Activated CD4-positive, alpha-beta memory T cell treated with anti-CD3 and anti-CD28 coated beads for 36 hours (primary cell): ENCODE measurements at places on chromosomes 5 and 9. TPM values are rescaled to one million over a fixed set of nuclear protein-coding genes. Genes with fewer than 3 reads are reported as not detected.

DNA sequence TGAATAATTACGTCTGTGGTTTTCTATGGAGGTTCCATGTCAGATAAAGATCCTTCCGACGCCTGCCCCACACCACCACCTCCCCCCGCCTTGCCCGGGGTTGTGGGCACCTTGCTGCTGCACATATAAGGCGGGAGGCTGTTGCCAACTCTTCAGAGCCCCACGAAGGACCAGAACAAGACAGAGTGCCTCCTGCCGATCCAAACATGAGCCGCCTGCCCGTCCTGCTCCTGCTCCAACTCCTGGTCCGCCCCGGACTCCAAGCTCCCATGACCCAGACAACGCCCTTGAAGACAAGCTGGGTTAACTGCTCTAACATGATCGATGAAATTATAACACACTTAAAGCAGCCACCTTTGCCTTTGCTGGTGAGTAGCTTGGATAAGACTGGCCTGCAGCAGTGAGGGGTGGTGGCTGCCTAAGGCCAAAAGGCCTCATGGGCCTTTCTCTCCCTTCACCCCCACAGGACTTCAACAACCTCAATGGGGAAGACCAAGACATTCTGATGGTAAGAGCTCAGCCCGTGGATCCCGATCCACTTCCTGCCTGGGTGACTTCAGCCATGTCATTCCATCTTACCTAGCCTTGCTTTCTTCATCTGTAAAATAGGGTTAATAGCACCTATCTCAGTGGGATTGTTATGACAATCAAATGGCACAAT lies at the start of gene IL3:
Gene IL3, plus strand, starts transcription at position 155 of the 661 bp plus-strand sequence. Its CDS starts 52 bp downstream, at position 207.
- peaks cover 51% of the 10 kb centered on the region for H3K4me1 ChIP-seq
- H3K27me3 ChIP-seq = no peaks in the 10 kb centered on the region
- H3K36me3 ChIP-seq = no peaks in the 10 kb centered on the region
- no peak for DNase-seq
- no peak within 1 kb of the TSS for H3K27ac ChIP-seq

- no peak overlapping the region for H3K27ac ChIP-seq
- H3K36me3 ChIP-seq = no peaks in the 10 kb centered on the region
- no peaks in the 10 kb centered on the region for H3K4me1 ChIP-seq
- no peak overlapping the region for H3K4me3 ChIP-seq
- peaks cover 16% of the 10 kb centered on the region for H3K27me3 ChIP-seq
- no peak for DNase-seq
These were observed 58.2 kb upstream of the RXRA start for GRCh38 chr9:134267881-134268724.

DNA sequence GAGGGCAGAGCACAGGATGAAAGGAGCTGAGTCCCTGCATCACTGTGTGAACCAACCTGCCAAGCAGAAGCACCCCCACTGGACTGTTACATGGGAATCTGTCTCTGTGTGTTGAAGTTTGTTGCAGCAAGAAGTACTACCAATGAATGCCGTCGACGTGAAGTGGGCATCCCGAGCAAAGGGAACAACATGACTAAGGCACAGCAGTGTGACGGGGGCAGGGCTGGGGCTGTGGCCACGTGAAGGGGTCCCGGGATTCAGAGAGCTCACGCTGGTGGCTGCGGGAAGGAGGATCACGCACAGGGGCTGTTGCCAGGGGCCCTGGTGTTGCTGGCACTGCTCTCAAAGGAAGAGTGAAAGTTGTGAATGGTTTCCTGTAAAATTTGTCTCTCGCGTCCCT lies 27.5 kb upstream of the GABBR2 start:
- no peak overlapping the region for H3K4me3 ChIP-seq
- no peak for DNase-seq
- H3K36me3 ChIP-seq = peaks cover 33% of the 10 kb centered on the region
- no peak overlapping the region for H3K27ac ChIP-seq

GRCh38 chr9:15831384-15831783 lies 278.5 kb downstream of the CCDC171 start:
- no peak overlapping the region for H3K4me3 ChIP-seq
- H3K36me3 ChIP-seq = no peaks in the 10 kb centered on the region
- no peak for DNase-seq
- no peak overlapping the region for H3K27ac ChIP-seq
- peaks cover 2% of the 10 kb centered on the region for H3K27me3 ChIP-seq

DNA sequence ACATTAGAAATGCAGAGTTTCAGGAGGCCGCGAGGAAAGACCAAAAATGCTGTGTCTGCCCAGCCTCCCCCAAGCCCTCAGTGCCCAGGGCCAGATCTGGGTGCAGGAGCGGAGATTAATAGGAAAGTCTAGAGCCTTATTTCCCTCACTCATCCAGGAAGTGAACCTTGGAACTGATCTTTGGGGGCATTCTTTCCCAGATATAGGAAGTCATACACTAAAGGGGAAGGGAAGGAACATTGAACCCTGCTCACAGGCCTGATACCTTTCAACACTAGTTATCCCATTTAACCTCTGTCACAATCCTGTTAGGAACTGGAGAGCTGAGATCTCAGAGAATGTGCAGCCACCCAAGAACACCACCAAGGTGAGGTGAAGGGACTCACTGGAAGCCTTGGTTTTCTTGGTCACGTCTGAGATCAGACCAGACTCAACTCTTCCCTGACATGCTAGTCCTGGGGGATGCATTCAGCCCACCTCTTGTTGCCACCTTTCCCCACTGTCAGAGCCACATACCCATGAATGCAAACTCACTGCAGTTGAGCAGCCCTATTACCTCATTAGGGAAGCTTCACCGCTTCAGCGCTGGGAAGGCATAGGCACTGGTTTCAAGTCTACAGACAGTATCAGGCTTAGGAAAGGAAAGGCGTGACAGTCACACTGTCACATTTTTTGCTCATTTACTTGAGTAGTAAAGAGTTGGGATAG lies 95.0 kb downstream of the KIAA1958 start:
- no peak for DNase-seq
- H3K27me3 ChIP-seq = no peaks in the 10 kb centered on the region
- no peaks in the 10 kb centered on the region for H3K36me3 ChIP-seq

GRCh38 chr5:66856041-66856805 lies 260.0 kb downstream of the MAST4 start:
- no peak overlapping the region for H3K27ac ChIP-seq

- no peak overlapping the region for H3K27ac ChIP-seq
- no peaks in the 10 kb centered on the region for H3K27me3 ChIP-seq
- no peaks in the 10 kb centered on the region for H3K4me1 ChIP-seq
These were observed 70.1 kb upstream of the MEF2C start for GRCh38 chr5:88952996-88953643.

GRCh38 chr5:33927685-33928084 lies 8.5 kb upstream of the RXFP3 start:
- no peaks in the 10 kb centered on the region for H3K36me3 ChIP-seq
- no peak overlapping the region for H3K27ac ChIP-seq
- no peak for DNase-seq
- no peaks in the 10 kb centered on the region for H3K4me1 ChIP-seq
- H3K27me3 ChIP-seq = peaks cover 10% of the 10 kb centered on the region

- H3K4me3 ChIP-seq = no peak overlapping the region
- no peak overlapping the region for H3K27ac ChIP-seq
- DNase-seq = no peak
- peaks cover 8% of the 10 kb centered on the region for H3K4me1 ChIP-seq
- no peaks in the 10 kb centered on the region for H3K27me3 ChIP-seq
- H3K36me3 ChIP-seq = peaks cover 52% of the 10 kb centered on the region
These were observed 61.2 kb downstream of the NUP214 start for GRCh38 chr9:131186622-131187021.

- no peak for DNase-seq
- H3K27me3 ChIP-seq = peaks cover 5% of the 10 kb centered on the region
- H3K27ac ChIP-seq = no peak overlapping the region
- no peaks in the 10 kb centered on the region for H3K4me1 ChIP-seq
- no peaks in the 10 kb centered on the region for H3K36me3 ChIP-seq
These were observed 428.8 kb downstream of the CHSY3 start for GRCh38 chr5:130333089-130333488.

DNA sequence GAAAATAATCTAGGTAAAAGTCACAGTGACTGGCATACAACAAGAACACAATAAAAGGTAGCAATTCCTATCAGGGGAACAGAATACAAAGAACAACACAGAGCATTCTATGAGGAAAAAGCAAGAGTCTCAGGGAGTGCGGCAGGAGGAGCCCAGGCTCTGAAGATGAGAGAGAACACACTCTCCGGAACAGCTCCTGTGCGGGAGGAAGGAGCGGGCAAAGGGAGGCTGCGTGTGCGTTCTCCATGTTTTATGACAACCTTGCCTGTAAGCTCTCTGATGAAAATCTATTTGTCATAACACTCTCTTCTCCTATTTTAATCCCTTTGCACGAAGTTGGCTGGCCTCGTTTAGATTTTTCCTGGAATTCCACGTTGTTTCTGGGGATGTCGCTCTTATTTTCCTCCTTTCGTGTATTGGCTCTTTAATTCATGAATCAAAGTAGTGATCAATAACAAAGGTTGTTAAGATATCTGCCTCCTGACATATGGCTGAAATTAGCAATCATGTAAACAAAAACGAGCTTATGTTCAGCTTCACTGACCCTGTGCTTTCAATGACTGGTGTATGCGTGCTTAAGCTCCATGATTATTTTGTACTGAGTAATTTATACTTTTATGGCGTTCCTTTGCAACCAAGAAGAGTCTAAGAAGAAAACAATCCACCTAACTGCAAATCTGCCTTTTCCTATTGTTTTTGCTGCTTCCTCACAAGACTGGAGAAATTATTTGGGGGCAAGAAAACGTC lies 109.5 kb downstream of the MYO10 start:
- H3K4me1 ChIP-seq = no peaks in the 10 kb centered on the region
- H3K27me3 ChIP-seq = peaks cover 5% of the 10 kb centered on the region
- DNase-seq = no peak
- H3K36me3 ChIP-seq = no peaks in the 10 kb centered on the region
- H3K27ac ChIP-seq = no peak overlapping the region
- no peak overlapping the region for H3K4me3 ChIP-seq

- H3K27me3 ChIP-seq = peaks cover 6% of the 10 kb centered on the region
- no peak for DNase-seq
- H3K27ac ChIP-seq = no peak overlapping the region
- no peaks in the 10 kb centered on the region for H3K4me1 ChIP-seq
- H3K4me3 ChIP-seq = no peak overlapping the region
These were observed 44.3 kb upstream of the COL5A1 start for GRCh38 chr9:134597041-134597913.

DNA sequence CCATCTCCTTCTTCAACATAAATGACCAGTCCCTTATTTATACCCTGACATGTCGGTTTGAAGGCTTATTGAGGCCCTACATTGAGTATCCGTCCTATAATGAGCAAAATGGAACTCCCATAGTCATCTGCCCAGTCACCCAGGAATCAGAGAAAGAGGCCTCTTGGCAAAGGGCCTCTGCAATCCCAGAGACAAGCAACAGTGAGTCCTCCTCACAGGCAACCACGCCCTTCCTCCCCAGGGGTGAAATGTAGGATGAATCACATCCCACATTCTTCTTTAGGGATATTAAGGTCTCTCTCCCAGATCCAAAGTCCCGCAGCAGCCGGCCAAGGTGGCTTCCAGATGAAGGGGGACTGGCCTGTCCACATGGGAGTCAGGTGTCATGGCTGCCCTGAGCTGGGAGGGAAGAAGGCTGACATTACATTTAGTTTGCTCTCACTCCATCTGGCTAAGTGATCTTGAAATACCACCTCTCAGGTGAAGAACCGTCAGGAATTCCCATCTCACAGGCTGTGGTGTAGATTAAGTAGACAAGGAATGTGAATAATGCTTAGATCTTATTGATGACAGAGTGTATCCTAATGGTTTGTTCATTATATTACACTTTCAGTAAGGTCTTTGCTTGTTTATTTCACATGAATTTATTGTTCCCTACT lies 38.2 kb upstream of the BTNL3 start:
- H3K4me3 ChIP-seq = no peak overlapping the region
- no peaks in the 10 kb centered on the region for H3K4me1 ChIP-seq
- no peaks in the 10 kb centered on the region for H3K27me3 ChIP-seq
- no peak for DNase-seq

DNA sequence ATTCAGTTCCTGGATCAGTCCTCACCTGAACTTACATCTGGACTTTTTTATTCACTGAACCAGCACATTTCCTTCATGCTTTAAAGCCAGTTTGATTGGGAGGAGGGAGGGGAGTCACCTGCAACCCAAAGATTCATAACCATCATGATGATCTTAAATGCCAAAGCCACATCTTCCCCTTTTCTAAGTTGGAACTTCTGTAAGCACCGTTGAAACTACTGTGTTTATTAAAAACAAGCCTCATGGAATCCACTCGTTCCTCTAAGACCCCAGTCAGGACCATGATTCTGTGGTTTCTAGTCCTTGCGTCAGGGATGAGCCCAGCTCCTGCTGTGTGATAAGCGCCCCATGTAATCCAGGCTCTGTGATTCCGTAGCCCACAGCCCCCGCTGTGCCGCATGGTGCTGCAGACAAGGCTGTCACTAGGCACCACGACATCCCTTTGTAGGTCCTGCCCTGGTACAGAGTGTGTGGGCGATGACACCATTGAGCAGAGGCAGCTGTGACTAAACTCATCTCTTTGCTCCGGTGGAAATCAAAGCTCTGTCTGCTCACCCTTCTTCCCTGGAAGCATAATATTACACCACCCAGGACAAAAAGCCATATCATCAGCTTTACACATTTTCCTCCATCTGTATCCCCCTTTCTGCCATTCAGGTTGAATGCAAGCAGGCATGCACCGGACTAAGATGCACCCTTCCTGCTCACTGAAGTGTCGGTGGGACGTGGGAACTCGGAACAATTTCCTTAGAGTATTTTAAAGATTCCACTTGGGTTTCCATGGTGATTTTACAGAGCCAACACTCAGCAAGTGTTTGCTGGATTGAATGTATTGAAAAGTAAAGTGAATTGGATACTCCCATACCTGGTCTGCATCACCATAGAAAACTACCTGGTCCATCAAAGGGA lies 132.0 kb upstream of the FSTL4 start:
- peak; percentile 13 for DNase-seq
- H3K4me1 ChIP-seq = no peaks in the 10 kb centered on the region
- no peak overlapping the region for H3K4me3 ChIP-seq
- no peaks in the 10 kb centered on the region for H3K36me3 ChIP-seq

DNA sequence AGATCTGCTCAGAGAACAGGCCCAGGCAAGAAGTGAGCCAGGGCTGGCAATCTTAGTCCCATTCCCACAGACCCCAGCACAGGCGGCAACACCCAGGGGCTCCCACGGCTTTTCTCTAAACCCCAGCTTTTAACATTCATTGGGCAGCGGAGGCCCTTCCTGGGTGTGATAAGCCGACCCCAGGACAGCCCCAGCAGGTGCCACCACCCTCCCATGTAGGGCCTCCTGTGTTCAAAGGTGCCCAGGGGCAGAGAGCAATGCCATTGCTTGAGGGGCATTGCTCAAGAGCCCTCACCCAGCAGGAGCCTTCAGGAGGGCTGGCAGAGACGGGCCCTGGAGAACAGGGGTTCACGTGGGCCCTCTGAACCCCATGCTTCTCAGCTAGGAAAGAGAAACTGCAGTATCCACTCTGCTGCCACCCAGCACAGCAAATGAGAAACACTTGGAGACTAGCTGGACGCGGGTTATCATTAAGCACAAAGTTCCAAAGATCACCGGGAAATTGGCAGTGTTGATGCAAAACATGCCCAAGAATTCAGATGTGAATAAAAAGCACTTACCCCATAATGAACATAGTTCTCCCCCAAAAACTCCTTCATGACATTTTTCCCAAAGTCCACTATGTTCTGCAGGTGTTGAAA lies 13.9 kb downstream of the IPPK start:
- H3K36me3 ChIP-seq = peaks cover 22% of the 10 kb centered on the region
- no peak overlapping the region for H3K27ac ChIP-seq
- no peak for DNase-seq
- no peak overlapping the region for H3K4me3 ChIP-seq
- H3K27me3 ChIP-seq = no peaks in the 10 kb centered on the region

Gene TNFSF8
- 38.7 TPM for total RNA-seq

Gene TRPM3
- not detected for total RNA-seq

Gene CATSPER3
- total RNA-seq = 0.53 TPM

Gene ADRA1B
- not detected for total RNA-seq

Gene DBH
- total RNA-seq = not detected

Gene LRRC70
- 0.40 TPM for total RNA-seq

Gene SAXO1
- total RNA-seq = 0.31 TPM
